ENCODE measurements at places on chromosomes 3 and 15.

GRCh38 chr15:65916664-65917406, 47.5 kb downstream of the RAB11A start:
- peak; percentile 57 for DNase-seq

GRCh38 chr3:55014081-55014480, 86.2 kb upstream of the LRTM1 start:
- no peak for DNase-seq

- no peak for DNase-seq
Observed at GRCh38 chr3:16501376-16501775, 12.1 kb downstream of the RFTN1 start.

GRCh38 chr3:47414666-47415587, 34.1 kb downstream of the PTPN23 start:
- no peak for DNase-seq

GRCh38 chr15:60660290-60661051, 181.5 kb upstream of the ICE2 start:
- no peak for DNase-seq

- DNase-seq, result no peak
Observed at GRCh38 chr15:64285871-64286270, 70.1 kb downstream of the CSNK1G1 start.

DNA sequence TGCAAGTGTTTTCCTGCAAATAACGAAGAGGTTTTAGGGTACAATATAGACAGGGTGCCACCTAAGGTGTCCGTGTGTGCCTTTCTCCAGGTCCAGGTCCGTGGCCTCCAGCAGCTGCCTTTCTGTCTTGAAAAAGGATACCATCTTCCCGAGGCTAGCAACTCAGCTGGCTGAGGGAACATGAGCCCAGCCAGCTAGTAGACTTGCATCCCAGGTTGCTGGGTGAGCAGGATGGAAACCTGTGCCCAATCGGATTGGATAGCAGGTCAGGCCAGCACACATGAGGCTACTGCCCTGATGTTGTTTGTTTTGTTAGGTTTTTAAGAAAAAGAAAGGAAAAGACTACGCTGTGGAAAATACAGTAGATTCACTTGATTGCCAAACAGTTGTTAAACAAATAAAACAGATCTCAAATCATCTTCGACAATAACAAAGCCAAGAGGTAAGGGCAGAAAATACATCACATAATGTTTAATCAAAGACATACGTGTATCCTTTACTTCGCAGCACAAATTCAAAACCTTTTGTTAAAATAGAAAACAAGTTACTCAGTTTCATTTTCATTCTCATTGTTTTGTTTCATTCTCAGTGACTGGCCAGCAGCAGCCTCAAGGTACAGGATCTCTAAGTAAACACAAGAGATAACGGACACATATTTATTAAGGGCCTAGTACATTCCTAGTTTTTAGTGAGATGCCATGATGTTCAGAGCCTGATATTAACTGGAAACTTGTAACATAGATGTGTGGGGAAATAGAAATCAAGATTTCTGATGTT, 661.2 kb upstream of the NR2F2 start:
- no peak for DNase-seq

GRCh38 chr3:49972656-49973055, 32.7 kb downstream of the RBM6 start:
- DNase-seq, result no peak

DNA sequence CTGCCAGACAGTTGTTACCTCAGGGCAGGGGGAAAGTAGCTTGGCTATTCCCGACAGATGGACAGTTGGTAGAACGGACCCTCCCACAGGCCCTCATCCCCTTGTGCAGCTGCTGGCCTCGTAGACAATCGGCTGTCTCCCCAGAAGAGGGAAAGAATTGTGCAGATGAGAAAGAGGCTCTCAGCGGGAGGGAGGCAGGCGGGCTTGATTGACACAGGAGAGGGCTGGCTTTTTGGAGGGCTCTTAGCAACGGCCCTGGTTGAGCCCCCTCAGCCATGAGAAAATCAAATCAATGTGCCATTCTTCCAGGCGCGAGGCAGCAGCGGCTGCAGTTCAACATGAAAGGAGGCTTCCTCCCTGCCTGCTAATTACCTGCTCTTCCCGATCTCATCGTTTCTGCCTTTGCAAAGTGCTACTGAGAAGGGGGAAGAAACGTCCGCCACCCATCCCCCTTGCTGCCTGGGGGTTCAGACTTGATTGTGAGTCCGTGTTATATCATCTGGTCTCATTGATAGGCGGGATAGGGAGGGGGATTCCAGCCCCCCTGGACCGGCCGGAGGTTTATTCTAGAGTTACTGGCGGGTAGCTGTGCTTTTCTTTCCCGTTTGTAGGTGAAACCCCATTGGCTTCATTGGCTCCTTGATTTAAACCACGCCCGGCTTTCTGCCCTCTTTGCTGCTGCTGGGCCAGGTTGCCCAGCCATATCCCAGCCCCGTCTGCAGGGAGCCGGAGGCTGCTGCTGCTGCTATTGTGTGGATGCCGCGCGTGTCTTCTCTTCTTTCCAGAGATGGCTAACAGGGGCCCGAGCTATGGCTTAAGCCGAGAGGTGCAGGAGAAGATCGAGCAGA, at the start of gene TAGLN3:
TSS of gene TAGLN3 (plus strand) at position 287 of the 848 bp plus-strand sequence. CDS start at position 788, 501 bp downstream.
- DNase-seq, result no peak

GRCh38 chr3:102141928-102142239, 292.6 kb downstream of the NFKBIZ start:
- no peak for DNase-seq

DNA sequence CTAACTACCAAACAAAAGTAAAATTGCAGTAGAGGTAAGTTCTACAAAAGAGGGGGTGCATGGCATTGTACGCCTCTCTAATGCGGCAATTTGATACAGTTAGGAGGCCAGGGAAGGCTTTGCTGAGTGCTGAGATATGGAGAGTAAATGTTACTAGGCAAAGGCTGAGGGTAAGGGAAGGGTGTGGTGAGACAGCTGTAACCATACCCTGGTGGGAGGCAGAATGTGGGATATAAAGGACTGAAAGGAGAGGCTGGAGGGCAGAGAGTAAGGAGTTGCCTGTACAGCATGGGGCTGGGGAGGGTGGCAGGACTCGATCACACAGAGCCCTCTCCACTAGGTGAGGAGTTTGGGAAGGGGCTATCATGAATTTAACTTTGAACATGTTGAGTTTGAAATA, 106.3 kb downstream of the PDCD6IP start:
- DNase-seq, result no peak

DNA sequence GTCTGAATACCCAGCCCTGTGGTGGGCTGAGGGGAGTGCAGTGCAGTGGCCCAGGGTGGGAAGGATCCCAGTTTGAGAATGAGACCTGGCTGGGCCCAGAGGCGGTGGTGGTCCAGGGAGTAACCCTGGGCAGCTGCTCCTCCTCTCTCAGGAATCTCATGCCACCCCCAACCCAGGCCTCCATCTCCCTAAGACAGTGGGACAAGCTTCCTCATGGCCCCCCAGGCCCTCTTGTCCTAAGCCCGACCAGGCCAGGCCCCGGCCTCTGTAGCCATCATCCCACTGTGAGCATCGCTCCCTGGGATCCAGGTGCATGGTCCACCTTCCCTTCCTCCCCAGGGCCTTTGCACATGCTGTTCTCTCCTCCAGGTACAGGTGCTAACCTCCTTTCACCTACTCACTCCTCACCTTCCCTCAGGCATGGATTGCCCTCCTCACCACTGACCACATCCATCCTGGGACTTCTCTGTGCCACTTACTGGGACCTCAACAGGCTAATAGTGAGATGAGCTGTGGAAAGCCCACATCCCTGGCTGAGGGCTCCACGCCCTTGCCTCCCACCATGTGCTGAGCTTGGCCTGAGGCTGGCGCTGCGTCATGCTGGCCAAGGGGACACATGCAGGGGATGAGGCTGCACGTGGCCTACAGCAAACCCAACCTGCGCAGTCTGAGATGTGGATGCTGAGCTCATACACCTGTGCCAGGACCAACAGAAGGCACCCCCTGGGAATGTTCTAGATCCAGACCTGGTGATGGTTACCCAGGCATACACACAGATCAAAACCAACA, 9.9 kb downstream of the CHDH start:
- DNase-seq, result no peak

DNA sequence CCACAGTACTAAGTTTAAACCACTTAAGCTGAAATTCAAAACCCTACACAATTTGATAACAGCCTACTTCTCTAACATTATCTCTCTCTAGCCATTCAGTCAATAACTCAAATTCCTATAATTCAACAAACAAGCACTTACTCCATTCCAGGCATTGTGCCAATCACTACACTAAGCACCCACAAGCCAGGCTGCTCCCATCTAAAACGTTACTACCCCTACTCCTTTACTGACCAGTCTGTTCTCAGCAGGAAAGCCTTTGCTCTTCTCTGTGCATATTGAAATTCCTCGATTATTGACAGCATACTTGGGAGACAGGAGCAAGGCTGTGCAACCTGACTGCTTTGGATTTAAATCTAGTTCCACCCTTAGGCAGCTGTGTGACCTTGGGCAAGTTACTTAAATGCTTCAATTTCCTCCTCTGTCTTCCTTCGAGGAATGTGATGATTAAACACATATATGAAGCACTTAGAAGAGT, 177.2 kb upstream of the THBS1 start:
- no peak for DNase-seq

- no peak for DNase-seq
Observed at GRCh38 chr3:186261638-186262037, 100.4 kb downstream of the DGKG start.

DNA sequence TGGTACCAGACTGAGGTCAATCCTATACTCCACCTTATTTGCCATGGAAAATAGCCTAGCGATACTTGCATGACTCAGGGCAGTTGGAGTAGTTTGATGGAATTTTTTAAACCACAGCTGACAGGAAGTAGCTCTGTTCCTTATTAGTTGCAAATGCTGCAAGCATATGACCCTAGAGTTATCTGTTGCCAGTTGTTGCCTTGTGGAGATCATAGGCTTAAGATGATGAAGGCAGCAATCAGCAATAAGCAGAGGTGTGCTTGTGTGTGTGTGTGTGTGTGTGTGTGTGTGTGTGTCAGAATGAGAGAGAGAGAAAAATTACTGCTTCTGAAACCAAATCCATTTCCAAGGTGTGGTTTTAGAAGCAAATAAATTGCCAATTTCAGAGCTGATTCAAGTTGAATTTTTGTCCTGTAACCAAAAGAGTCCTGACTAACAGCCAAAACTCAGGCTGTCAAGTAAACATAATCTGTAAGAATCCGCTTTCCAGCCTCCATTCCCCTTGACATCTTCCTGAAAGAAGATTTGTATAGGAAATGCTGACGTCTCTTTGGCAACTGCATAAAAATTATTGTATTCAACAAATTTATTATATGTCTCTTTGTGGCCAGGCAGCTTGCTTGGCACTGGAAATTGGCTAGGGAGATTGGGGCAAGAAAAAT, 141.2 kb downstream of the SERPINI1 start:
- no peak for DNase-seq

DNA sequence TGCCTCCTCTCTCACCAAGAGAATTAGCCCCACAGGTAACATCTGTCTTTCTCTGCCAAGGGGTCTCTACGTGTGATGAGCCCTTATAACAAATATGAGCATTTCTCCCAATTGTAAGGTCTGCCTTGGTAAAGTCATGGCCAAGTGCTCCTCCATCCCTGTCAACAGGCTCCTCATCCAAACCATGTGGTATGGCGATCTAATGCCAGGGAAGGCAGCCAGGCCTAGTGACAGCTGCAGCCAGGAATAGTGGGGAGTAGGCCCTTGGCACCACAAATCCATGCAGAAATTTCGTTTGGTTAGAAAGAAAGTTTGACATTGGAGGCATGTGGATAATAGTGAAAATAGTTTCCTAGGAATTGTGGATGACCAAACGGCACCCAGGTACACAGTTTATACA, 4.7 kb upstream of the LRTM1 start:
- DNase-seq, result no peak

- DNase-seq, result no peak
Observed at GRCh38 chr3:58198362-58198761, 12.4 kb downstream of the DNASE1L3 start.

DNA sequence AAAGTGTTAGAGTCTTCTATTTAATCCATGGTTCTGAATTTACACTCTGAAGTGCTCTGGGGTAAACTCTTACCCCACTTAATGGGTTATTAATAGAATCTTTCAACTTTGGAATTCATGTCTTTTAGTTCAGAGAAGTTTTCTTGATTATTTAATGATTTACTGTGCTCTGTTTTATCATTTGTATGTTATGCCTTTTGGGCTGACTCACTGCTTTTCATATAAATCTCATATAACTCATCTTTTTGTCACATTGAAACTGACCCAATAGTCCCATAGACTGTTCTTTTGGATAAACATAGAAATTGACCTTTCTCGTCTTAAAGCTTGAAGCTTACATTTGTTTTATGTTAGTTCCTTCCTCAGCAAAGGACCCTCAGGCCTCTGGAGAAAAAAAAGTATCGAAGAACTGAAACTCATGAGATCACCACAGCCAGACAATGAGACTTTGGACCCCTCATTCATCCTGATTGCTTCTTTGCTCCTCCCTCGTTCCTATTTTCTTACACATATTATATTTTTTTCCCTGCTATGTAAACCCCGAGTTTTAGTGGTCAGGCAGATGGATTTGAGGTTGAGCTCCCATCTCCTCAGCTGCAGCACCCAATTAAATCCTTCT, 229.1 kb upstream of the CBLB start:
- no peak for DNase-seq

GRCh38 chr3:122092460-122093165, 37.5 kb downstream of the CD86 start:
- DNase-seq, result peak; percentile 74

- DNase-seq, result no peak
Observed at GRCh38 chr3:177421481-177421785, 224.2 kb upstream of the TBL1XR1 start.

DNA sequence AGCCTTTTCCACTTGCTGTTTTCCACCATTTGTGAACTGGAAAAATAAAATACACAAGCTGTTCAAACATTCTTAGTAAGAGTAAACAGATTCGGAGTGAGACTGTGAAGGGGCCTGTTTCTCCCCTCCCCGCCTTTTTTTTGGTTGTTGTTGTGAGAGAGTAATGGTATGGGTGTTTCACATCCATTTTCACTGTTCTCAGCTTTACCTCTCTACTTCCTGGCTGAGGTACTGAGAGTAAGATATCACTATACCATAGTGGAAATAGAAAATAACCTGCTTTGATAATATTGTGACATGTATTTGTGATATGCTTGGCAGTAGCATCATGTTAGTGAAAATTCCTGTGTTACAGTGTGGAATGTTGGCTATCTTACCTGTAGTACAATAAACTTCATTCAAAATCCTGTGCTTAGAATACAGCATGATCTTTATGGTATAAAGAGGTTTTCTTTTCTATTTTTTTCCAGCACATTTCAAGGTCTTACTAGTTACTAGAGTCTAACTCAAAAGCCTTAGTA, 12.0 kb downstream of the CNTN4 start:
- DNase-seq, result no peak

DNA sequence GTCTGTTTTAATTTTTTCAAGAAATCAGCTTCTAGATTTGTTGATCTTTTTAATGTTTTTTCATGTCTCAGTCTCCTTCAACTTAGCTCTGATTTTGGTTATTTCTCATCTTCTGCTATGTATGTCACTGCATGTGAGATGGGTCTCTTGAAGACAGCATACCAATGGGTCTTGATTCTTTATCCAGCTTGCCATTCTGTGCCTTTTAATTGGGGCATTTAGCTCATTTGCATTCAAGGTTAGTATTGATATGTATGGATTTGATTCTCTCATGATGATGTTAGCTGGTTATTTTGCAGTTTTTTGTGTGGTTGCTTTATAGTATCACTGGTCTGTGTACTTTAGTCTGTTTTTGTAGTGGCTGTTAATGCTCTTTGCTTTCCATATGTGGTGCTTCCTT, 39.4 kb downstream of the CEP63 start:
- no peak for DNase-seq

- DNase-seq, result no peak
Observed at GRCh38 chr3:190083635-190084034, 37.1 kb downstream of the P3H2 start.

All from stimulated activated CD8-positive, alpha-beta memory T cell treated with anti-CD3 and anti-CD28 coated beads, Interleukin-4, amount 100 ng/mL, for 48 hours (primary cell).